ENCODE measurements at places on chromosomes 16 and 17.

DNA sequence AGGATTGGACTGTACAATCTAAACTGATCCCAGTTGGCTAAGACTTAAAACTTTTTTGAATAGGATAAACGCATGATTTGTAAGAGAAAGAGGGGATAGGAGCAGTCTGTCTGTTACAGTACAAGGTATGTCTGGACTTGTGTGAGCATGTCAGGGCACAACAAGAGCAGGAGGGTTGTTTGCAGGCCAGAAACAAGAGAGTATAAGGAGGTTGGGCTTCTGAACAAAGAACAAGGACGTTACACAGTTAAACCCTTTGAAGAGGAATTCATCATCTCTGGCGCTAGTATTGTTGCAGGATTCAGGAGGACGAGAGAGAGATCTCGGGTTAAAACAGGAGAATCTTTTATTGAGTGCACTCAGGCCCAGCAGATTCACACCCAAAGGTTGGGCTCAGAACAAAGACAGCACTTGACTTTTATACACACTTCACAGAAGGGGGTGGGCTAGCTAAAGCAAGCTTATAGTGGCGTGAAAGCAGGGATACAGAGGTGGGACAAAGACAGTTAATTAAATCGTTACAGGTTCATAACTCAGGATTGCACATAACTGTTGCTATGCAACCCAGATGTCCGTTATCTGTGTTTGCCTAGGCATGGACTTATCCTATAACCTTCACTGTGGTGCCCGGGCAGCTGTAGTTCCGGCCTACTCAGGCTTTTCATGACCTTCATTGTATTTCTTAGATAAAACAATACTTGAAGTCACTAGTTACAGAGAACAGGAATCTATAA lies 34.3 kb downstream of the SEC14L1 start:
- no peak for DNase-seq

- DNase-seq, result no peak
These were observed 2.5 kb upstream of the SMPD3 start for GRCh38 chr16:68450741-68451255.

DNA sequence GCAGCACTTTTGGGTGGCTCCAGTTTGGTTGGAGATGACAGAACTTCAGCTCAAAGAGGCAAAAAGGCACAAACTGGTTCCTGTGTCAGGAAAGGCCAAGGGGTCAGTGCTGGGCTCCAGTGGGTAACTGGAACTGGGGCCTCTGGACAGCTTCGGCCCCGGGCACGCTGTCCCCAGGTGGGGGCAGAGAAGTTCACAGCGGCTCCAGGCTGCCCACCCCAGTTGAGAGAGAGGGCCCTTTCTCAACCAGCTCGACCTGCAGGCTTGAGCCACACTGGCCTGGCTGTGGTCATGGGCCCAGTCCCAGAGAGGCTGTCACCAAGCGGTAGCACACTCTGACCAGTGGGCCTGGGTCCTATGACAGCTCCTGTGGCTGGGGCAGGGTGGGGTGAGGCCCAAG lies 24.5 kb downstream of the ADCY7 start:
- no peak for DNase-seq

GRCh38 chr16:22664132-22664531 lies 149.8 kb upstream of the HS3ST2 start:
- DNase-seq, result peak; percentile 90

DNA sequence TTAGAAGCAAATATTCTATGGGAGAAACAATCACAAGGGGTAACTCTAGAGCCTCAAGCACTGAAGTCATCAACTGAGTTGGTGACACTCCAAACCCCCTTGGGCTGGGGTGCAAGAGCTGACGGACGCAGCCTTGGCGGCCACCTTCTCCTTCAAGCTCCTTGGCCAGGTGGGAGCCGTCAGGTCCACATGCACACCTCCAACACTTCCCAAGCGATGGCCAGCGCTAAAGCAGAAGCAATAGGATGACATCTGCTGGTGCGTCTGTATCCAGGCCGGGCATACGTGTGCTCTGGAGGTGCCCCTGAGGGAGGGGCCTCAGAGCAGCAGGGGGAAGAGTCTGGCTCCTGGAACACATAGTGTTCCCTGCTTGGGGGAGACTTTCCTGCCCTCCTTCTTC lies 12.2 kb upstream of the FOXJ1 start:
- DNase-seq, result no peak

DNA sequence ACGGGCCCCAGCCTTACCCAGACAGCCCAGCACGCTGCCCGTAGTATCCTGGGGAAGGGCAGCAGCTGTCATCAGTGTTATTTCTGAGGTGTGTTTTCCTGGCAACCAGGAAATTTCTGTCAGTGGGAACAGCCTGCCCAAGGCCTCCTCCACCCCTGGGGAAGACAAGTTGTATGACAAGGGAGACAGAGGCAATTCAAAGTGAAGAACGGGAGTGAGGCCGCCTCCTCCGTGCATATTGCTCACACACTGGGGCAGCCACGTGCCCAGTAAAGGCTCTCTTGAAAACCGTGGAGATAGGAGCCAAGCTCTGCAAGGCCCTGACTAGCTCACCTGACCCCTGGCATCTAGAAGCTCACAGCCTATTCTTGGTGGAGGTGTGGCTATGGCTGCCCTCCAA lies 57.6 kb downstream of the RAI1 start:
- DNase-seq, result no peak

DNA sequence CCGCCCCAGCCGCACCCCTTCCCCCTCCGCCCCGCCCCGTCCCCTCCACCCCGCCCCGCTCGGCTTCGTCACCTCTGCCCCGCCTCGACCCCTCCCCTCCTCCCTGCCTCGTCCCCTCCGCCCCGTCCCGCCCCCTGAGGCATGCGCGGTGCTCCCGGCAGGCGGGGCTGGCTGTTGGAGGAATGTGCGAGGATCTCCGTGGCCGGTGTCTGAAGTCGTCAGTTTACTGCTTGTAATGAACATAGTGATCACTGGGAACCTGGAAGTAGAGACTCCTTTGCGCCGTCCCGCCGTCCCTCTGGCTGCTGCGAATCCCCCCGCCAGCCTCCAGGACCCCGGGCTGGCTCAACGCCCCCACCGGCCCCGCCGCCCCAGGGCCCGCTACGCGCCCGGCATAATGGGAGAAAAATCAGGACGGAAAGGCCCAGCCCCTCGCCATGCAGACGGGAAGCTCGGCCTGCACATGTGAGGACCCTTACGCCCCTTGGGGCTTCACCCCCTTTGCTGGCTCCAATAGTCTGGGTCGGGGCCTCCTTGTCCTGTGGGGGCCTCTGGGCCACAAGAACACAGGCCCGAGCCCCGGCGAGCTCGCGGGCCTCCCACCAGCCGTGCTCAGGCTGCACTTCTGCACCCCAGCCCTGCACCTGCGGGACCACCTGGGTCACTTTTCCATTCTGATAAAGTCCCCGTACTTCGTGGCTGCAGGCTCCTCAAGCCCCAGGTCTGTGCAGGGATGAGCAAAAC lies 743.1 kb downstream of the KCNJ18 start:
- DNase-seq, result no peak

DNA sequence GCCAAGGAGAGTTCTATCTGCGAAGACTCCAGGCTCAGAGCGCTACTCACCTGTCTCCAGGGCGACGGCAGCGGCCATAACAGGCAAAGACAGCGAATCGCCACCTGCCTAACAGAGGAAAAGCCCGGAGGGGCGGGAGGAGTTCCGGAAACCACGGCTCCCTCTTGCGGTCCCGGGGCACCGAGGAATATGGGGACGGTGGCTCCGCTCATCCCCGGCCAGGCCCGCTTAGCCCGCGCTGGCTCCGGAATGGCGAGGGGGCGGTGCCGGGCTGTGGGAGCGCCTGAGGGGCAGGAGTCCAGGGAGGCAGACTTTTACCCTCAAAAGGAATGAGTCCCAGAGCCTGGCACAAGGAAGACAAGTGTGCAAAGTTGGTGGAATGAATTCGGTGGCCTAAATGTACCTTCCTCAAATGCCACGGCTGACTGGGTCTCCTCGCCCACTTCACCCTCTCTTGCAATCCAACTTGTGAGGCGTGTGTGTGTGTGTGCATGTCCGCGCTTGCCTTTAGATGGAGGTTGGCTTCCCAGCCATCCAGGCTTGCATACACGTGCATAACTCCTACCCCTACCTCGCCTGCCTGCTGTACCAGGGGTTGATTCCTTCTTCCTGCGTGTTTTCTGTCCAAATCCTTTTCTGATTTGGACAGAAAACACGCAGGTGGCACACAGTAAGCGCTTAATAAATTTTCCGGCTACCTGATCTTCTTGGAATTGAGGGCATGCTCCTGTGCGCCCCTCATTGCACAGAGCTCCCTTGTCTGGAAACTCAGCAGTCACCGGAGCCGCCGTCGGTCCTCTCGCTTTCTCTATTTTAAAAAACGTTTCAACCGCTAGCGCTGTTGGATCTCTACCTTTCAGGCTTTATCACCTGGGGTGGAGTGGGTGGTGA lies 3.5 kb downstream of the C17orf100 start:
- DNase-seq, result no peak

- no peak for DNase-seq
These were observed 11.0 kb downstream of the AMFR start for GRCh38 chr16:56414366-56414765.

DNA sequence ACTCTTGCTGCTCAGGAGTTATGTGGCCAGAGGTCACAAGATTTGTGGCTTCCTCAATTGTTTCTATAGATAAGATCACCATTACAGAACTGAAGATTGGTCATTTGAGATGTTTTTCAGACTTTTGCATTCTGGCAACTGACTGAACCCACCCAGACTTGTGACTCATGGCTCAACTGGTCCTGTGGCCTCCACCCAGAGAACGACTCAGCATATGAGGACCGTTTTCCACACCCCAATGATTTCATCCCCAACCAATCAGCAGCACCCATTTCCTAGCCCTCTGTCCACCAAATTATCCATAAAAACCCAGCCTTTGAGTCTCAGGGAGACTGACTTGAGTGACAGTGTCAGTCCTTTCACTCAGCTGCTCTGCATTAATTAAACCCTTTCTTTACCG lies 143.2 kb upstream of the ASIC2 start:
- DNase-seq, result no peak

GRCh38 chr17:62892061-62892675 lies 73.9 kb upstream of the TANC2 start:
- no peak for DNase-seq

- no peak for DNase-seq
These were observed 53.4 kb downstream of the ZNF18 start for GRCh38 chr17:11943759-11944347.

GRCh38 chr17:67974598-67975066 lies 21.6 kb downstream of the C17orf58 start:
- DNase-seq, result no peak

GRCh38 chr16:875182-876040 lies 74.9 kb upstream of the GNG13 start:
- peak; percentile 67 for DNase-seq

GRCh38 chr17:63039899-63040602 lies 74.0 kb downstream of the TANC2 start:
- DNase-seq, result no peak

- DNase-seq, result no peak
These were observed 4.0 kb downstream of the SUPT6H start for GRCh38 chr17:28665994-28666393.

- no peak for DNase-seq
These were observed 10.0 kb upstream of the RIPOR1 start for GRCh38 chr16:67518676-67519075.

DNA sequence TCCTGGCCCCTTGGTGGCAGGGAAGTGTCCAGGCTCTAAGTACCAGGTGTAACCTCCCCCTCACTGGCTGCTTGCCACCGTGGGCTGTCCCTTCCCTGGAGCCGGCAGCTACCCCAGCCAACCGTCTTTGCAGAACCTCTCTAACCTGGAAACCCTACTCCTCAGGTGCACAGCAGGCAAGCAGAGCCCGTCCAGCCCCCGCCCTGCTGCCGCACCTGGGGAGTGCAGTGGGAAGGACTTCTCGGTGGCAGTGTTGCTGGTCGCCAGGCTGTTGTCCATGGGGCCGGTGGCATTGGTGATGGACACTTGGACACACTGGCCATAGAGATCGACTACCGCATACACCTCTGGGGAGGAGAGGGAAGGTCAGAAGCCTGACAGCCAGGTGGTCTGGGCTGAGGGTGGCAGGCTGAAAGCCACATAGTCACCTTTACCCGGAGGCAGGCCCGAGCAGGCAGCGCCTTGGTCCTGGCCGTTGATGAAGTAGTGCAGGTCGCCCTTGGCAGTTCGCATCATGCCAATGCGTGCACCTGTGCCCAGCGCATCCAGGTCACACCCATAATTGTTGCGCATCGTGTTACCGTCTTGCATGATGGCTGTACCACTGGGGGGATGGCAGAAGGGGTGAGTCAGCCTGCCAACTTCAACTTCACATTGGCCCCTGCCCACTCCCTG lies 6.5 kb downstream of the NEURL4 start:
- no peak for DNase-seq

DNA sequence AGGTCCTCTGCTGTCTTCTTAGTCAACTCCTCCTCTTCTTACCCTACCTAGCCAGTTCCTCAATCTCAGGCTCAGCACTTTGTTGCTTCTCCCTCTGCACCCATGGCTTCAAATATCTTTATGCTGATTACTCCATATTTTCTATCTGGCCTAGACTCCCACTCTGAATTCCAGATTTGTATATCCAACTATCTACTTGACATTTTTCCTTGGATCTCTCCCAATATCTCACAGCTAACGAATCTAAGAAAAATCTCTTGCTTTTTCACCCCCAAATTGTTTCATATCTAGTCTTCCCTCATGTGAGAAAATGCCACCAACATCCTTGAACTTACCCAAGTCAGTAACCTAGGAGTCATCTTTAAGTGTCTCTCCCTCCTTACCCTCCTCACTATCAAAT lies 176.4 kb upstream of the ERCC4 start:
- DNase-seq, result no peak

DNA sequence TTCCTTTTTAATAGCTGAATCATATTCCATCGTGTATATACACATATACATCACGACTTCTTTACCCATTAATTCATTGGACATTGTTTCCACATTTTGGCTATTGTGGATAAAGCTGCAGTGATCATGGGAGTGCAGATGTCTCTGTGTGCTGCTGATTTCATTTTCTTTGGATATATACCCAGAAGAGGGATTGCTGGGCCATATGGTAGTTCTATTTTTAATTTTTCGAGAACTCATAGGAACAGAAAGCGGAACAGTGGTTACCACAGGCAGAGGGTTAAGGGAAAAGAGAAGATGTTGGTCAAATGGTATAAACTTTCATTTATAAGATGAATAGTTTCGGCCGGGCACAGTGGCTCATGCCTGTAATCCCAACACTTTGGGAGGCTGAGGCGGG lies 187.4 kb upstream of the MYOCD start:
- DNase-seq, result no peak

DNA sequence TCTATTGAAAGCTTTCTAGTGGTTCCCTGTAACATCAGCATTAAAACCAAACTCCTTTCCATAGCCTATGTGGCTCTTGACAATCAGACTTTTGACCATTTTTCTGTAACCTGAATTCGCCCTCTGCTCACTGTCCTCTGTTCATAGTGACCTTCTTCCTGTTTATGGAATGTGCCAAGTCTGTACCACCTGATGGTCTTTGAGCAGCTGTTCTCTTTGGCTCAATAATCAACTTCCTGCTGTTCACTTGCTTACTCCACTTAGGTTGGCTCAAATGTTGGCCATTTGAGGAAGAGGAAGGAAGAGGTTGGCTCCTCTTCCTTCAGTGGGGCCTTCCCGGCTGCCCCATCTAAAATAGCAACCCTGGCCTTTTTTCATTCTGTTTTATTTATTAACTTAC lies 251.5 kb downstream of the CA10 start:
- no peak for DNase-seq

- no peak for DNase-seq
These were observed 46.3 kb downstream of the VMP1 start for GRCh38 chr17:59753522-59754467.

Measured in posterior cingulate gyrus (tissue), 11 donors.